H1 (cell line): ENCODE measurements at places on chromosomes 2 and 18.

GRCh38 chr2:136075476-136075875, 42.5 kb downstream of the CXCR4 start:
- DNase-seq: no peak

DNA sequence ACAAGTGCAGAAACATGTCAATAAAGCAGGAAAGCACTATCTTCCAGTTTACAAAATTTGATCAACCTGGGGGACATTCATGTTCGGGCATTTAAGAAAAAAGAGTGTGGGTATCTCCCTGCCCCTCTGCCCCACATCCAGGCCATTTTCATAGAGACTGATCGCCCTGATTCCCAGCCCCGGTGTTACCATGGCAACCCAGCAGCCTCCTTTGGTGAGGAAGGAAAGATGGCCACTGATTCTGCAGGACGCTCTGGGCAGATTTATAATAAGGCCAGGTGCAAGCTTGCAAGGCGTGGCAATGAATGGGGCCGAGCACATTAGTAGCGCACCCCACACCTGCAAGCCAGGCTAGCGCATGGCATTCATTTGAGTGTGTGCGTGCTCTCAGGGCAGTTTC, 36.7 kb upstream of the ARL4C start:
- DNase-seq: no peak

DNA sequence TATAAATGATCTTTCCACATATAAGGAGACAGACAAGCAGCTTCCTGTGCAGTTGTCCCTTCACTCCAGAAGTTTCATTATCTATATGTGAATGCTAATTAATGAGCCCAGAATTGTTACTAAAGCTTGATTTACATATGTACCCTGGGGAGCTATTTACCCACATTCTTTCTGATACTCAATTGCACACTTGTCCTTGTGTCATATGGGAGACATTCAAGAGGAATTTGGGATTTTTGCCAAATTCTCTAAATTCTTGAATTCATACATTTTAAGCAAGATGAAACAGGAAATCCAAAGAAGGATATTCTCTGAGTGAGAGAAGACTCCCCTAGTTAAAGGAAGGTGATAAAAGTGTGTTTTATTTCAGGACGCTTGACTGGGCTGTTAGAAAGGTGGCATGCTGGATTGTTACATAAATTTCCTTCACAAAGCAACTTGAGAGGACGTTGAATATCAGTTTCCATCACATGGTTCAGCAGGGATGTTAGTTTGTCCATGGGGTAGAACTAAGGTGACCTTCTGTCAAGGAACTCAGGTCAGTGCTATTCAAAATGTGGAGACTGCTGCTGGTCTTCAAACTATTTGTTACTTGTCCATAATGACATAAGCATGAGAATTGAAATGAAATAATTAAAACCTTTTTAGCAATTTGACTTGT, 368.2 kb downstream of the IRS1 start:
- no peak for DNase-seq

DNA sequence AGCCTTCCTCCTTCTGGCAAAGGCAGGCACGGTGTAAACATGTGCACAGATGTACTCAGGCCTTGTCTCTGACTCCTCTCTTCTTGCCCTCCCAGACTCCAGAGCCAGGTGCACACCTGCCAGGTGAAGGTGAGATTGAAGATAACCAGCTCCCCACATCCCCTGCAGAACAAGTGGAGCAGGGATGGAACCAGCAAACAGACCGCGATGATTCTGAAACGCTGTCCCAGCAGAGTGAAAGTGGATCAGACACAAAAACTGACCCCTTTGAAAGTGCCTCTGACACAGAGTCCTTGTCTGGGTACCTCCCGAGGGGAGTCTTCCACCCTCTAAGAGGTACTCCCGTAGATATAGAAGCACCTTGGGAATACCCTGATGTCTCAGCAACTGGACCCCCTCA, 77.2 kb downstream of the ARHGEF4 start:
- DNase-seq: no peak

DNA sequence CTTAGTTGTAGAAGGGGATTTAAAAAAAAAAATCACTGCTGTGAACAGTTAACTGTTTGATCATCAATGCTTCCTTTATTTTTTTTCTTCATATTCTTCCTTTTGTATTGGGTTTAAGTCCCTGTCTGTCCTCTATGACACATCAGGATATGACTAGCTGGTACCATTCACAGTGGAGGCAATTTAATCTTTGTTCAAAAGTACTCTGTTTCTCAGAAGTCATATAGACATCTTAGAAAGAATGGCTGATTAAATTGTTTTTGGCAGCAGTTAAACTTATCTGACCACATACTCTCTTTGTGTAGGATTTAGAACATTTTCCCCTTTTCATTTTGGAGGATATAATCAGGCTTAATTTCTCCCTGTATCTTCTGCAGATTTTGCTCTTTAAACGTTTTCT, 807.8 kb upstream of the CDH2 start:
- no peak for DNase-seq

DNA sequence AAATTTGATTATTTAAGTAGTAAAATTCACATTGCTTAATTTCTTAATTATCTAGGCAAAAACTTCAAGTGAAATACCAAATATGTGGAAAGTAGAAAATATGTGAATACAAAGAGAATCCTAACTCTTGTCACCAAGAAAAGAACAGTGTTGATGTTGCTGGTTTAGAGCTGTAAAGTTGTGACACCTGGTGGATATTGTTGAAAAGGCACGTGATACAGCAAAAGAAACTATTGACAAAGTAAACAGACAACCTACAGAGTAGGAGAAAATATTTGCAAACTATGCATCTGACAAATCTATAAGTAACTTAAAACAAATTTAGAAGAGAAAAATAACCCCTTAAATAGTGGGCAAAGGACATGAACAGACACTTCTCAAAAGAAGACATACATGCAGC, 25.6 kb upstream of the ZC3H15 start:
- no peak for DNase-seq
